ENCODE measurements at places on chromosomes 3 and 15.

DNA sequence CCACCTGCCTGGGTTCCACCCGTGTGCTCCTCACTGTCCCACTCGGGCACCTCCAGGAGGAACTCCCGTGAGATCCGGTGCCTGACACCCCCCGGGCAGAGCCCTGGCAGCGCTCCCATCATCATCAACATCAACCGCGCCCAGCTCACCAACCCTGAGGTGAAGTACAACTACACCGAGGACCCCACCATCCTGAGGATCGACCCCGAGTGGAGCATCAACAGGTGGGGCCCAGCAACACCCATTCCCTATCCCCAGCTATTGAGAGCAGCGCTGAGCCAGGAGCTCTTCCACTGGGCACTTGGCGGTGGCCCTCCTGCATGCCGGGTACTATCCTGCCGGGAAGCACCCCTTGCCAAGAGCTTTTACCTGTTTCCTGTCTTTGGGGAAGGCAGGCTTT lies 33.5 kb downstream of the PLXNA1 start:
- no peak for DNase-seq

- no peak for DNase-seq
Observed at GRCh38 chr3:78506581-78507195, 1261.1 kb downstream of the ROBO1 start.

DNA sequence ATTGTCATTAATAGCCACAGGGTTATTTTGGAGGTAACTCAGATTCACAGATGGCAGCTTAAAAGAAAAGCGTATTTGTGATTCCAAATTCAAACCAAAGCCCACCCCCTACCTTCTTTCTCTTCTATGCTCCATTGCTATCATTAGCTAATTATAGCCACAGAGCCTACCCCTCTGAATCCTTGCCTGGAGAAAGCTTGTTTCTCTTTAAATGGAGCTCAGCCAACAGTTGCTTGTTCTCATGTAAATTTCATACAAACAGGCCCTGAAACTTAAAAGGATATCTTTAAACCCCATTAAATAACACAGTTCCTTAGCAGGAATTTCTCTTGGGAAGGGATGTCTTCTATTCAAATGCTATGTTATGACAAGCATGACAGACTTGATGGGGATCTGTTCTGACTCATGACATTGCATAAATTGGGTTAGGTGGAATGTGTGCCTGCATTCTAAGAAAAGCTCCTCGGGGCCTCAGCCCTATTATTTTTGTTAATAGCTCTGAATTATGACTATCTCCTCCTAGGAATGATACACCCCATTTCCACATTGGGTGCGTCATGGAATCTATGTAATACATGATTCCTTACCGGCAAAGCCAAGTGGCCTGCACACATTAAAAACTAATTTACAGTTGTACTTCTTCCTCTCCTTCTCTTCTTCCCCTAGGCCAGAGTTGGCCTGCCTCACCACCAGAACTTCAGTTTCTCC lies 265.8 kb downstream of the TAFA4 start:
- DNase-seq: no peak

DNA sequence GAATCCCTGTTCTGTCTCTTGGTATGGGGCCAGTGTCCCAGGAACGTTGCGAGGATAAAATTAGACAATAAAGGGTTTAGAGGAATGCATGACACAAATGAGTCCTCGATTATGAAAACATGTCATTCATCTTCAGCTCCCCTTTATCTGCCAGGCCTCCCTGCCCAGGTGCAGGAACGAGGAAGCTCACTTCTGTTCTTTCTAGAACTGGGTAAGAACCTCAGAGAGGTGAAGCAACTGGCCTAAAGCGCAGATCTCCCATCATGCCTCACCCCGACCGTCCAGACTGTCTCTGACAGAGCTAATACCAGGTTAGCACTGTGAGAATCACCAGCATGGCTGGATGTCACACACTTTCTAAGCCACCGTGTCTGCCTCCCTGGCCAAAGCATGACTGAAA lies 1.5 kb upstream of the ITIH1 start:
- no peak for DNase-seq

DNA sequence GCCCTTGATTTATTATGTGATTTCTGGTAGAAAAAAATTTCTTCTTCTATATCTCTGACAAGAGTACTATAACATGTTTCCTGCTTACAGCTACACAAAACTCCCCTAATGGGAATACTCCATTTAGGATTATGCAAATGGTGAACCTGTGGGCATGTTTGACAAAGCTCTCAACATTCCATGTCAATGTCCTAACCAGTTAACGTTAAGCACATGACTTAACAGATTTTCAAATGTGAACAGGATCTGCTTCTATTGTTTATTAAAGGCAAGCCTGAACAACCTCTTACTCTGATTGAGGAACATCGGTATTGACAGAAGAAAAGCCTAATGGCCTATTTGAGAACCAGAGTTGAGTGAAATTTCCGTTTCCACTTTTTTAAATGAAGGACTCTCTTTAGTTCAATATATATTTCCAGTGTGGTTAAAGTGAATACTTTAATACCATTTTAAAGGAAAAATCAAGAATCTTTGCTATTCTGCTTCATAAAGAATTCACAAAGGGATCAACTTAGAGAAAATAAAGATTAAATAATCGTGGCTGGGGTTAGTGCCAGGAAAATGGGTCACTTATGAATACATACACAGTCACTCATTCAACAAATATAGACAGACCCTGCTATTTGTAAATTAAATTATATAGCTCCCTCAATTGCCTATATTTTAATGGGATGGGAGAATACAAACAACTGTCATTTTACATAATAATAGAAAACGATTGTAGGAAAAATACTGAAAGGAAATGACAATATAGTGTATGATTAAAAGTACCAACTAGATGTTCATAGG lies 300.3 kb upstream of the CBLB start:
- no peak for DNase-seq

- no peak for DNase-seq
Observed at GRCh38 chr15:72147418-72147817, 29.2 kb downstream of the SENP8 start.

- no peak for DNase-seq
Observed at GRCh38 chr3:185733980-185734724, 90.7 kb downstream of the IGF2BP2 start.

DNA sequence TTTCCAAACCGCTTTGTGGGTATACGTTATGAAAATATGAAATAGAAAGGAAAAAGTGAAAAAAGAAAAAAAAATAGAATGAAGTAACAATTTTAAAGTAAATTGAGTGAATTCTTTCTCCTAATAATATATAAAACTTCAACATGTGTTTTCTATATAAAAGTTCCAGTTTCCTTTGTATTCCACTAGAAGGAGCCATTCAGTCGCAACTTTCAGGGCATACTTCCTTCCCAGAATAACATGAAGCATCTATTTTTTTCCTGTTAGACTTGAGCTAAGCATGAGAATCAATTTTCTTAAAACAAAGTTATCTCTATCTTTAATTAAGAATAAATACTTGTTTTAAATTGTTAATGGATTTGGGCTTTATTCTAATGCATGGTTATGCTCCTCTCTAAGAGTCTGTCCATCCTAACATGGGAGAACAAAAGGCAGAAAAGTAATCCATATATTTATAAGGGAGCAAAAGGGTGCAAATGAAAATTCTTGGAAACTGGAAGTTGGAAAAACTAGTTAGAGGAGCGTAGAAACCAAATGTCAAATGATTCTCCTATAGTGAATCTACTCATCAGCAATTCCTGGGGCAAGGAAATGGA lies 16.0 kb upstream of the VGLL3 start:
- DNase-seq: no peak

Data from ascending aorta (tissue), 2 donors.